Activated T-cell treated with anti-CD3 and anti-CD28 coated beads for 48 hours (primary cell): ENCODE measurements at places on chromosomes 3 and 15.

GRCh38 chr3:124291008-124291407 is 299.1 kb upstream of the ROPN1 start:
- DNase-seq: no peak

- DNase-seq: no peak
Measured at GRCh38 chr3:146067048-146067447, 93.9 kb downstream of the PLOD2 start.

DNA sequence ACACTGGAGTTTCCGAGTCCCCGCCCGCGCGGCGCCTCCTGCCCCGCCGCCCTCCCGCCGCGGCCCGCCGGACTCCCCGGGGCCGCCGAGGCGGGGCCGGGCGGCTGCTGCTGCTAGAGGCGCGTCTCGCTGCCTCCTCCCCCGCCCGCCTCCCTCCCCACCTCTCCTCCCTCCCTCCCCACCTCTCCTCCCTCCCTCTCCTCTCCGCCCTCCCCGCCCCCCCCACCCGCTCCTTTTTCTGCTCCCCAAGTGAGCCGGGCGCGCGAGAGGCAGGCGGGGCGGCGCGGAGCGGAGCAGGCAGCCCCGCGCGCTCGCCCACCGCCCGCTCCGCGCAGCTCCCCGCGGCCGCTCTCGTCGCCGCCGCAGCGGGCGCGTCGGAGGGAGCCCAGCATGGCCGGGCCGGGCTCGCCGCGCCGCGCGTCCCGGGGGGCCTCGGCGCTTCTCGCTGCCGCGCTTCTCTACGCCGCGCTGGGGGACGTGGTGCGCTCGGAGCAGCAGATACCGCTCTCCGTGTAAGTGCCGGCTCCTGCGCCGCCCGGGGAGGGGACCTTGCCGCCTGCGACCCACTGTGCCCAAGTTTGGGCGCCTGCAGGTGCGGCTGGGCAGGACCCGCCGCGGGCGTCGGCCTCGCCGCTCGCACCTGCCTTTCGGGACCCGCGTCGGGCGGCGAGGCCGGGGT is at the start of gene CACNA2D3:
CACNA2D3 (plus strand) TSS at position 229 of the 679 bp plus-strand sequence.
- DNase-seq: no peak

- no peak for DNase-seq
Measured at GRCh38 chr3:52671676-52672075, 14.0 kb downstream of the PBRM1 start.

- DNase-seq: no peak
Measured at GRCh38 chr15:94793207-94793606, 561.8 kb downstream of the MCTP2 start.

GRCh38 chr3:47663630-47664240 is 85.1 kb upstream of the CSPG5 start:
- no peak for DNase-seq

- DNase-seq: no peak
Measured at GRCh38 chr3:52859686-52860423, 25.0 kb upstream of the MUSTN1 start.

DNA sequence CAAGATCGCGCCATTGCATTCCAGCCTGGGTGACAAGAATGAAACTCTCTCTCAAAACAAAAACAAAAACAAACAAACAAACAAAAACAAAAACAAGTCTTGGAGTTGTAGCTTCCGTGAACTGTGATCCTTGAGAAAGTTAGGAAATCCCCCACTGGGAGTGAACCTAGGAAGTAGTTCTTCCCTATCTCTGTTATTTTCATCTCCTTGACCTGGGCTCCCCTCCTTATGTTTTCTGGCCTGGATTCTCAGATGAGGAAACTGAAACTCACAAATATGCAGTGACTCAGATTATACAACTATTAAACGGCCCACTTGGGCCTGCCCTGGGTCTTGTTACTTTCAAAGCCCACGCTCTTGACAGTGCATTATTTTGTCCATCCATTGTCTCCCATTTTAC is 29.7 kb downstream of the SAXO2 start:
- no peak for DNase-seq

DNA sequence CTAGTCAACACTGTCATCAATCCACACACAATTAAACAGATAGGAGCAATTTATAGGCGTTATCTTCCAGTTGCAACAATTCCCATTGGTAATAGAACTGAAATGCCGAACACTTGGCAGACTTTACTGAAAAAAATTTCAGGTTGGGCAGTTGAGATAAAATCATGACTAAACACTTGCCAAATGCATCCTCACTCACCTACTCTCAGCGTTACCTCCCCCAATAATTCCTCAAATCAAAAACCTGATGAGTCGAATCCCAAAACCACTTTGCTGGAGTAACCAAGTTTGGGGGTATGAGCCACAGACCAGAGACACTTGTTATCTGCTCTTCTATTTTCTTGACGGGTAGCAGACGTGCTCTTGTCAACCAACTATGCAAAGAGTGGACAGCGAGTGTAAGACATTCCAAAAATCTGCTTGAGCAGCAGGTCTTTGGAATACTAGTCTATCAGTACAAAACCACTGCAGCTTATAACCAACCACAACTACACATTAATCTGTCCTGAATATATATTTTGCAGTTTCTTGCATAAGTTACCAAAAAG is 30.3 kb downstream of the PPP1R2 start:
- DNase-seq: no peak

- DNase-seq: no peak
Measured at GRCh38 chr3:127038466-127038865, 55.6 kb downstream of the PLXNA1 start.

DNA sequence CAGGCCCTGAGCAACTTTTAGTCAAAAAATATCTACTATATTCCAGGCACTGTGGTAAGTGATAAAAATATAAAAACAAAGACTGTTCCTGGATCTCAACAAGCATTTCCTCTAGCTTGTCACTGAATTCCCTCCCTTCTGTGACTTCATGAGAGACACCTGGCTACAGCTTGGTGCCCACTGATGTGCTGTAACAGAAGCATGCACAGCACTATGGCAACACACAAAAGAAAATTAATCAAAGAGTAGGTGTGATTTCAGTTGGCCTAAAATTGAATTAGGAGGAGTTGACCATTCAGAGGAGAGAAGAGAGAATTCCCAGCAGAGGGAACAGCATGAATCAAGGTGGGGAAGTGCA is 158.9 kb upstream of the LPP start:
- no peak for DNase-seq

GRCh38 chr3:45666757-45667431 is 22.3 kb upstream of the SACM1L start:
- no peak for DNase-seq

DNA sequence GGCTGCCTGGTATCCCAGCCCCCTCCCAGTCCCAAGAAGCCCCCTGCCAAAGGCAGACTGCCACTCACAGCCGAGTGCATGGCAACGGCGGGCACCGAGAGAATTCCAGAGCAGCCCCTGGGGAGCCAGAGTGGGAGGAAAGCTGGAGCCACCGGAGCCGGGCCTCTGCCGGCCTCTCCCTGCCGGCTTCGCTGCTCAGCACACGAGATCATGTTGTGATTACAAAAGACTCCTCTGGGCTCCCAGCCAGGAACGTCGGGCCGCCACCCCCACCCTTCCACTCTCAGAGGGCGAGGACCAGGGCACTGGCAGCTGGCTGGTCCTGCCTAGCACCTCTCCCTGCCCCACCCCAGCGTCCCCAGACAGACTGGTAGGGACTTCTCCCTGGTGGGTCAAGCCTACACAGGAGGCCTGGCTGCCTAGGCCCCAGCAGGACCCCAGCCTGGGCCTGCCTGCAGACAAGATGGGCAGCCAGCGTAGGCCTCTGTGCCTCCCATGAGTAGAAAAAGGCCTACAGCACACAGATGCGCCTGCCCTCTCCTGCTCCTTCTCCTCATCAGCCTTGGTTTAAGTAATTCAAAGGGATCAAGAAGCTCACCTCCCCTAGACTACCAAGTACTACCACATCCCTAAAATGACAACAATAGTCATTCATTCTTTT is at the start of gene CCDC9B:
CCDC9B (minus strand) TSS at position 200 of the 661 bp plus-strand sequence; CDS start at position 80, 120 bp downstream.
- no peak for DNase-seq

- peak; percentile 72 for DNase-seq
Measured at GRCh38 chr15:66702035-66702786, at the start of gene SMAD6. Gene SMAD6 (plus strand): TSS chr15:66702236. CDS start chr15:66703259, 1,023 bp downstream.

- DNase-seq: peak; percentile 21
Measured at GRCh38 chr15:52076889-52077781, 35.4 kb downstream of the BCL2L10 start.
